ENCODE measurements at places on chromosomes 1 and 21.

- DNase-seq: peak; percentile 93
Observed at GRCh38 chr21:21165063-21165645, 166.9 kb downstream of the NCAM2 start.

DNA sequence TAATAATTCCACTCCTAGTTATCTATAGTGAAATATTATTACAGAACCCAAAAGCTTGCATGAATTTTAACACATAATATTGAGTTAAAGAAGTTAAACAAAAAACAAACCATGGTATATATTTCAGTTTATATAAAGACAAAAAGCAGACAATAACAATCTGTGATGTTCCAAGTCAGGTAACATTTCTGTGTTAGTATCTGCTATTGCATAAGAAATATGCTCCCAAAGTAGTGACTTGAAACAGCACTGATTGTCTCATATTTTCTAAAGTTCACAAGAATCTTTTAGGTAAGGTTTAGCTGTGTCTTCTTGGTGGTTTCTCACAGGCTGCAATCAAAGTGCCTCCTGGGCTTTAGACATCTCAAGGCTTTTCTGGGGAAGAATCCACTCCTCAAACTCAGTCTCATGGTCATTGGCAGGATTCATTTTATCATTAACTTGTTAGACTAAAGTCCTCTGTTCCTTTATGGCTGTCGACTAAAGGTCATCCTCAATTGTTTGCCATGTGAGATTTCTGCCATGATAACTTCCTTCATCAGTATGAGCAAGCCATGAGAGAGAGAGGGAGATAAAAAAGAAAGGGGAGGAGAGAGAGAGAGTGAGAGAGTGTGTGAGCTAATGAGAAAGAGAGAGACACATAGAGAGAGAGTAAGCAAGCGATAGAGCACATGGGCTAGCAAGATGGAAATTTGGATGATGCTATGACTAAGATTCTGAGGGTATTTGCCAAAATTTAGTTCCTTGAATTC lies 19.9 kb downstream of the GBP1 start:
- DNase-seq: no peak

- no peak for DNase-seq
Observed at GRCh38 chr1:180574031-180574713, 15.4 kb downstream of the OVAAL start.

DNA sequence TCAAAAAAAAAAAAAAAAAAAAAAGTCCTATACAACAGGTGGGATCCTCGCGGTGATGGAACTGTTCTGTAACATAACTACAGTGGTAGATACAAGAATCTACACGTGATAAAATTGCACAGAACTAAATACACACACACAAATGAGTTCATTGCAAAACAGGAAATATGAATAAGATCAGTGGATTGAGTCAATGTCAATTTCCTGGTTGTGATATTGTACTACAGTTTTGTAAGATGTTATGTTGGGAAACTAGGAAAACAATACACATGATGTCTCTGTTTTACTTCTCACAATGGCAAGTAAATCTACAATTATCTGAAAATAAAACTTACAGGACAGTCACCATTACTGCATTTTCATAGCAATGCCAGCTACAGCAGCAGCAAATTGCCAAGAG lies 59.8 kb downstream of the ITGB3BP start:
- DNase-seq: no peak

DNA sequence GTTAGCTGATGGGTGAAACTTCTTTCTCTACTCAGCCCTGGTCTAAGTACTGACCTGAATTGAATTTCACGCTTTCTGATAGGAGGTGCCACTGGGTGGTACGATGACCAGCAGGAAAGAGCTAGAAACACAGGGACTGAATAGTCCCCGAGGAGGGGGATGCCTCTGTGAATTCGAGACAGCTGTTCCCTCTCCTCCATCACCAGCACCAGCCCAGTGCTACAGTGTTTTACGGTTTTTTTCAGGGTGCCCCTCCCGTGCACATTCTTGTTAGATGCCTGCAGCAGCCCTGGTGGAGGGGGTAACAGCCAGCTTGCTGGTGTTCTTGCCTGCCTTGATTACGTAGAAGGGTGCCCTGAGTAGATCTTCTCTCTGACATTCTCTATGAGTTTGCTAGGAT lies 7.1 kb downstream of the HUNK start:
- no peak for DNase-seq

DNA sequence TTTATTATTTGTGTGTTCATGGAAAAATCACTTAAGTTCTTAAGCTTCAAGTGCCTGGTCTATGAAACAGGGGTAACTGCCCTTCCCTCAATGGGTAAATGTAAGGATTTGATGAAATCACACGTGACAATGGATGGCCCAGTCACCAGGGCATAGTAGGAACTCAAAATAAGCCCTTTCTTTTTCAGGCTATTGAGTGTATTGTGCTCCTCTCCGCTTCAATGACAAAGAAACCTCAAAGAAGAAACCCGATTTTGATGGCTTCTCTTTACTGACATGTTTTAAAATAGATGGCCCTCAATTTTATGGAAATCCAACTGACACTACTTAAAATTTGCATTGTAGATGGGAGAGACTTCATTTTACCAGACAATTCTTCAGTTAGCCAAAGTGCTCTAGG lies 543.5 kb downstream of the OMA1 start:
- no peak for DNase-seq

DNA sequence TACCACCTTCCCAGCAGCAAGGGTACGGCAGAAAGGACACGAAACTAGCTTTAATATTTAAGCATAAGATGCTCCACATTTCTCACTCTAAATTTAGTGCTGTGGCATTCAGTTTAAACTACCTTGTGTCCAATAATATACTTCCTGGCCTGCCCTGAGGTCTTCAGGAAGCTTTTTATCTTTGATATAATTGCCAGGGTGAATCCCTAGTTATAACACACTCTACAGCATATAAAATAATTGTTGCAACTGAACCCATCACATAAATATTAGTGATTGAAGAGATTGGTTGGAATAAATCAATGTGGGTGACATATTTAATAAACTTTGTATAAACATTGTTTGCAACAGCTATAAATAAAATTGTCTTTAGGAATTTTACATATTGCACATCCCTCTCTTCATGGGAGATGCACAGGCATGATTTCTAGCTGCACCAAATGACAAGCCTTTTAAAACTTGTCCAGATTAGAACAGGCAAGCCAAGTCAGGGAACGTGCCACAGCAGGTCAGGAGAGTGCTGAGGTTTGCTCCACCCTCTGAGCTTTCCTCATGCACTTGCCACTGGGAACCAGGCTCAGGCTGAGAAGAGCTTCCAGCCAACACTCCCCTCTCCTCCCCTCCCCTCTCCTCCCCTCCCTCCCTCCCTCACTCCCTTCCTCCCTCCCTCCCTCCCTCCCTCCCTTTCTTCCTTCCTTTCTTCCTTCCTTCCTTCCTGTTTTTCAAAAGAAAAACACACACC lies 623.2 kb upstream of the PKN2 start:
- DNase-seq: no peak

GRCh38 chr1:202220733-202221132 lies 27.1 kb downstream of the LGR6 start:
- DNase-seq: no peak

DNA sequence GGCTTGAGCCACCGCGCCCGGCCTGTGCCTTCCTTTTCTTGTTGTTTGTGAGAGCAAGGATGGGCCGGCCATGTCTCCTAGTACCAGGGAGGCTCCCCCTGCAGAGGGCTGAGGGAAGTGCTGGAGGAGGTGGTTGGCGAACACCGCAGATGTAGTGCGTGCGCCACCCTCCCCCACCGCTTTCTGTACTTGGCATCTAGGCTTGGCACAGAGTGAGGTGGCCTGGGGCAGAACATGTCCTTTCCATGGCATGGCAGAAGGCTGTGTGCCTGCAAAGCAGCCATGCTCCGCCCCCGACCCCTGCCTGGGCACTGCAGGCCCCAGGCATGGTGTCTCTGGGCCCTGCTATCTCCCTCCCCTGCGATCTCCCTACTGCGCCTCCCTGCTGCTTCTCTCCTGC lies 30.7 kb downstream of the ALPL start:
- DNase-seq: no peak

DNA sequence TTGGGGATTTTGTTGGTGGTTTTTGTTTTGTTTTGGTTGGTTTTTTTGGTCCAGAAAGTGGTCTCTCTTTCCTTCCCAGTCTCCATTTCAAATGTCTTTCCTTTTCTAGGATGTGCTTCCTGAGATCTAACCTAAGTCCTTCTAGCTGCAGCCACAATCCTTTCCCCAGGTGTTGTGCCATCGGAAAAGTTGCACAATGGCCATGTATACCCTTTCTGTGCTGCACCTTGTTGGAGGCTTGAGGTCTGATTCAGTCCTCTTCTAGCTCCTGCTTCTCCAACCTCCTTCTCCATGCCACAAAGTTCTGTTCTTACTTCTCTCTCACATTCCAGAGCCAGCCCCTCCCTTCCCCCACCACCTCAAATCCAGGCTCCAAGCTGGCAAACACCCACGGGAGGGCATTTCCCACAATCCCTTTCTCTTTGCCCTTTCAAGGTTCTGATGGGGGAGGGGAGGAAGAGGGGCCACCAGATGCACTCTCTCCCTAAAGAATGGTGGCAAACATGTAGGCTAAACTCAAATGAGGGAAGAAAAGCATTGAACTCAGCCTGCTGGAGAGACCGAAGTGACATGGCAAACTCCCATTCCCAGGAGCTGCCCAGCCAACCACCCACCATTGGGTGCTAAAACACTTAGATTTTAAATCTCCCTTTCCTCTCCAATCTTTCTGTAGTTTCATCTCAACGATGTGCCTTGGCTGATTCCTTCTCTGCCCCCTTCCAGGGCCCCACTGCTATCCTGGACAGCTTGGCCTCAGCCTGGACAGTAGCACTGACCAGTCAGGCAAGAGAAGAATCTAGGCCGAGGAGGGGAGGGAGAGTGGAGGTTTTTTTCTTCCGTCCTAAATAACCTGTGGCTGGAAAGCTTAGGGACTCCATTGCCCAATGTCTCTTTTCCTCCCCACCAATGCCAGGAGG lies 2.9 kb downstream of the KCNJ10 start:
- DNase-seq: no peak

DNA sequence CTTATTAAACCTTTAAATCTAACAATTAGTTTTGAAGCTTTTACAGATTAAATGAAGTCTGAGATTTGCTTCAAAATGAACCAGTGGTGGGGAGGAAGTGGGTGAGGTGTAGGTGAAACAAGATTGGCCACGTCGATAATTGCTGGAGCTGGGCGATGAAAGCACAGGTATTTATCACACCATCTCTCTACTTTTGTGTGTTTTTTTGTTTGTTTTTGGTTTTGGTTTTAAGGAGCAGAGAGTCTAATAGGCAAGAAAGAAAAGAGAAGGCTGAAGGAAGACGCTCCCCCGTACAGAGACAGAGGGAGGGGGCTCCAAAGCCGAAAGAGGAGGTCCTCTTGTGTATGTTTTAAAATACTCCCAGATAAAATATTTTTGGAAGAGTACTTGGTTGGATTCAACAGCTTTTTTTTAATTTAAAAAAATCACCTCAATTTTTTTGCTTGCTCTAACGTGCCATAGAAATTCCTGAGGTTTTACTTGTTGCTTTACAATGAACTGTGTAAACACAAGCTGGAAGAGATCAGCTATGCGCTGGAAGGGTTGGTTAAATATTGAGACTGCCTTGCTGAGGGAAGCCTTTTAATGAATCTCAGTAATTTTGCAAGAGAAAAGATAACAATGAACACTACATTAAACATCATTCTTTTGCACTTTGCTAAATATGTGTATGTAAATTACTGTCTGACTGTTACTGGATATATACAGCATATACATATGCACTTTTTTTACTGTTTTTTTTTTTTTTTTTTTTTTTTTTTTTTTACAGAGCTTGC lies 6.7 kb upstream of the LGALS8 start:
- peak; percentile 27 for DNase-seq

GRCh38 chr1:36305915-36306209 lies 306 bp upstream of the SH3D21 start:
- no peak for DNase-seq

DNA sequence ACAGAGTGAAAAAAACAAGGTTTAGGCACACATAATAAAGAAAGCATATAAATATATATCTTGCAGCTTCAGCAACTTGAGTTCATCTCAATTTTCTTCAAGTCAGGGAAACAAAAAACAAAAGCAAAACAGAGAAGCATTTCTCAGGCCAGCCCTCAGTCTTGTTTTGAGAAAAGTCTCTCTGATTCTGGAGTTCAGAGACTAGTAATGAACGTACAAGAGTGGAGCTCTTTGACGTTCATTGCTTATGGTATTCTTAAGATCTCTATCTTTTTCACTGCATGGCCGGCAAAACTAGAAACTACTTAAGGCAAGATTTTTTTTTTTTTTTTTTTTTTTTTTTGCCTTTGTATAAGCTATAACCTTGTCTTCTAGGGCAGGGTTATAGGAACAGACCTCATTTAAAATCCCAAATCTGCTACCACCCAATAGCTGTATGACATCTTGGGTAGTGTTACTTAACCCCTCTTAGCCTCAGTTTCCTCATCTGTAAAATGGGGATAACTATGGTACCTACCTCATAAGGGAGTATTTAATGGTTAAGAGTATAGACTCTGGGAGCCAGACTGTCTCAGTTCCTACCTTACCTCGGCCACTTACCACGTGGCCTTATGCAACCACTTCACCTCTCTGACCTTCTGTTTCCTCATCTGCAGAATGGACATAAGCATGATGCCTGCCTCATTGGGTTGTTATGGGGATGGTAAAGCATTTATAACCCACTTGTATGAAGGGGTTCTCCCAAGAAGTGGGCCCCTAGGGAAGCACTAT lies 33.6 kb downstream of the LMO4 start:
- no peak for DNase-seq

DNA sequence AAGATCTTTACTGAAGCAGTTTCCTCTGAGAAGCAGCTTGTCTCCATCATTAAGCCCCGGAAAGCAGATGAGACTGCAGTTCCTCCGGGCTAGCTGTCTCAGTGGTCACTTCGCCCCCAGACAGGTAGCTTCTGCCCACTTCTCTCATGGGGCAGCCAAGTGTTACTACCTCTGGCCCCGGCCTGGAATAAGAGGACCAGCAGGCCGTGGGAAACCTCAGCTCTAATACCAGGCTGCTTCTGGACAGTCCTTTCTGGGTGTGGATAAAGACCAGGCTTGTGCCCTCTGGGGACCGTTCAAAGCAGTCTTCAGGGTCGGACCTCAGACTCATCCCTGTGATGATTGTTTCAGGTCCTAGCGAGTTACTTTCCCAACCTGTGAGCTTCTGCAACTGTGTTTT lies 54.8 kb downstream of the RUNX3 start:
- DNase-seq: no peak

- DNase-seq: no peak
Observed at GRCh38 chr21:38798481-38798882, 7.2 kb upstream of the ETS2 start.
